RCC 7860 (cell line): ENCODE measurements at places on chromosomes 2 and 18.

GRCh38 chr2:165214093-165214492 is 10.2 kb upstream of the SCN3A start:
- no peak for DNase-seq

- peak; percentile 52 for DNase-seq
Measured at GRCh38 chr18:23134780-23135549, at the start of gene CABLES1. Gene CABLES1, plus strand, starts transcription at chr18:23135485. Its CDS starts 278 bp downstream, at chr18:23135763.

GRCh38 chr2:145352484-145352883 is 832.6 kb upstream of the ZEB2 start:
- DNase-seq, result no peak

- DNase-seq, result no peak
Measured at GRCh38 chr2:235917506-235917905, 250.7 kb downstream of the GBX2 start.

- no peak for DNase-seq
Measured at GRCh38 chr2:71226096-71226964, 573 bp downstream of the PAIP2B start.

DNA sequence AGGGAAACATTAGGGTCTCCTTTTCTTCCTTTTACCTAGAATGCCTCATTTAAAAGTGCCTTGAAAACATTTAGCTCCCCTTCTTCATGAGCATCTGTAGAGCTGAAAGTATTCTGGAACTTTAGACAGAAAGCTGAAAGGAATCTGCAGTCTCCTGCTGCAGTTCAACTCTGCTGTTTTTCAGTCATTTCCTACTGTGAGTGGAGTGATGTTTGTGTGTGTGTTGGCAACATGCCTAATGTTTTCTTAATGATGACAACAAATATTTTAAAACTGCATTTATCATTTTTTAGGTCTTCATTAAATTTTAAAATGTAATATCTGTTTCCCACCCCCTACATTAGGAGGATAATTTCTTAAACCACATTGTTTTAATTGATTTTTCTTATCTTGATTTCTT is 66.6 kb downstream of the TWSG1 start:
- DNase-seq, result no peak

DNA sequence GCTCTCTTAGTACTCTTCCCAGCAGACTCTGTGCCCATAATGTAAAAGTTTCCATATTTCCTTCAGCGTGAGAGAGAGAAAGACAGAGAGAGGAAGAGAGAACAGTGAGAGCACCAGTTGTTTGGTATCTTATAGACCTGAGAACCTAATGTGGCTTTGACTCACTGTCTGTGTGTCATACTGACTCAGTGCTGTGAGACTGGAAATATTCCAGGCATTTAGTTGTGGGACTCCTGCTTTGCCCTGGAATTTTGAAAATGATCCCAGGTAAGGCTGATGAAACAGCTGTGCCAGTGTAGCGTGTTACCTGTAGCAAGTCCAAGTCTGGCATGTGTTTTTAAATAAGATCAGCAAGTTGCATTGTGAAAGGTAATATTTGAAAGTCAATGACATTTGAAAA is 87.9 kb upstream of the KCNH7 start:
- peak; percentile 92 for DNase-seq

- no peak for DNase-seq
Measured at GRCh38 chr2:231515603-231516002, 14.6 kb downstream of the NMUR1 start.

- no peak for DNase-seq
Measured at GRCh38 chr2:211132046-211132445, 575.6 kb downstream of the CPS1 start.

DNA sequence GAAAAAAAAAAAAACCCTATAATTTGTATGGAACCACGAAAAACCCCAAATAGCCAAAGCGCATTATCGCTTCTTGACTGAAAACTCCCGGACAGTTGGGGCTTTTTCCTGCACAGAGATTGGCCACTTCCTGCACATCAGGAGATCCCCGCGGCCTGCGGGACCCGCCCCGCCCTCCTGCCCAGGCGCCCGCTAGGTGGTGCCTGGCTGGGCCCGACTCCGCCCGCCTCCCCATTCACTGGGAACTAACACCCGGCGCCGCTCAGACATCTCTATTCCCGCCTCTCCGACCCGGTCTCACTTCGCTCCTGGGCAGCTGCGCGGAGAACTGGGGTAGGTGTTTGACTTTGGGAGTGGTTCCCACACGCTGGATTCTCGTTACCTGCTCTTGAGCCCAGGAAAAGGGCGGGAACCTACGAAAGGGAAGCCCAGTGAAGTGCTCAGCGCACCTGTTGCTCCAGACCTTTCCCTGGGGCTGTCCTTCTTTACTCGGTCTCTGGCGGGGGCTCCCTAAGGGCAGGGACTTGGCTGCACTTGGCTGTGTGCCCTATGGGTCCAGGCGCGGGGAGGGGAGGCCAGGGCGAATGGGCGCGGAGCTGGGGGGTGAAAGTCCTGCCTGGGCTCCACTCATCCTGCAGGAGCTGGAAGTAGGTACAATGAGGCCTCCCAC is at the start of gene HMSD:
Gene HMSD, plus strand, starts transcription at position 234 of the 670 bp plus-strand sequence. CDS start 4,155 bp downstream, outside the sequence.
- DNase-seq, result peak; percentile 16

GRCh38 chr2:54047091-54047490 is 68.3 kb upstream of the ACYP2 start:
- DNase-seq, result no peak

- DNase-seq, result no peak
Measured at GRCh38 chr2:223635080-223635479, 32.9 kb upstream of the SCG2 start.

- DNase-seq, result peak; percentile 56
Measured at GRCh38 chr2:36406296-36406695, 50.7 kb downstream of the CRIM1 start.

GRCh38 chr18:31513189-31513935 is 15.4 kb downstream of the DSG2 start:
- peak; percentile 86 for DNase-seq

DNA sequence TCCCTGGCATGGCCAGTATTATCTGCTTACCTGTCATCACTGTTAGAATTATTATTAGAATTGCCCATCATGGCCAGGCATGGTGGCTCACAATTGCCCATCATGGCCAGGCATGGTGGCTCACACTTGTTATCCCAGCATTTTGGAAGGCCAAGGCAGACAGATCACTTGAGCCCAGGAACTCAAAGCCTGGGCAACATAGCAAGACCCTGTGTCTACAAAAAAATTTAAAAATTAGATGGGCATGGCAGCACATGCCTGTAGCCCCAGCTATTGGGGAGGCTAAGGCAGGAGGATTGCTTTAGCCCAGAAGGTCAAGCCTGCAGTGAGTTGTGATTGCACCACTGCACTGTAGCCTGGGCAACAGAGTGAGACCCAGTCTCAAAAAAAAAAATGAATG is 27.4 kb upstream of the ID2 start:
- no peak for DNase-seq

DNA sequence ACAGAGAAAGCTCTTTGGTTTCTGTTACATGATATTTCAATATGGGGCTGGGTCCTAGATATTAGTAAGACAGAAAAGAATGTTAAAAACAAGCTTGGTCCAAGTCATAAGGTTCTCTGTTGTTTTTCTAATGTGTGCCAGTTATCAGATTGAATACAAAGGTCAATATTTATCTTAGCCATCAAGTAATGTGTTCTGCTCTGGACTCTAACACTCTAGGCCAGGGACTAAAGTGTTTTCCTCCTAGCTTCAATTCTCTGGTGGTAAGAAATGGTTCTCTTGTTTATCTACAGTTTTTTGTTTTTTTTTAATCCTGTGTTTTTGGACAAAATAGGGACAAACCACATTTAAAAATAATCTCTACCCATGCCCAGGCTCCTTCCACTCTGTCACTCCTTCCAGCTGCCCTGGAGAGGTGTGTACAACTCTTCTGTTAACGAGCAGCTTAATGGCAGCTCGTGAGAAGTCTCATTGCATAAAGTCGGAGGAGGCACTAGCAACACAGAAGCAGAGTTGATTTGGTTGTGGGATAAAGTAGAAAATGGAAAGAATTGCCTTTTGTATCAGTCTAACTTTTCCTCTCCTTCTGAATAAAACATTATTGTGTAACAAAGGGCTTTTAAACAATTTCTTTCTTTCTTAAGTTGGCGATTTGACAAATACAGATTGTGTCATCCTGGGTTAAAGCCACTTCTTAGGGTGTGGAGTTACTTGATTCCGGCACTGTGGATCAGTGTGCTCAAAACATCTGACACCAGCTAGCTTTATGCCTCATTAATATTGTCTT is 8.0 kb upstream of the SESTD1 start:
- DNase-seq, result no peak

GRCh38 chr2:146615778-146616177 is 1229.1 kb upstream of the ACVR2A start:
- no peak for DNase-seq

- DNase-seq, result no peak
Measured at GRCh38 chr18:12296087-12296403, 12.0 kb upstream of the TUBB6 start.

DNA sequence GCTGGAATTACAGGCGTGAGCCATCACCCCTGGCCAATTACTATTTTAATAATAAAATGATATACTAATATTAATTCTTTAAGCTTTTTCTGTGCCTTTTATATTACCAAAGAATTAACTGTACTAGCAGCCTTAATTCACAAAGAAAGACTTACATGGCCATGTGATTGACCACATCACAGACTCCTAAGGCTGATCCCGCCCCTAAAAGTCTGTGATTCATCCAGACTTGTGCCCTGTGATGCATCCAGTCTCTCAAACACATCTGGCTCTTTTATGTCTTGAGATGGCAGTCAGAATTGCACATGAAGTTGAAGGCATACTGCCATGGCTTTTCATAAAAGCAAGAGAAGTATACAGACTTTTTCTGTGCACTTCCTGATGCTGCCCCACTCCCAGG is 91.7 kb downstream of the DTNA start:
- DNase-seq, result no peak

DNA sequence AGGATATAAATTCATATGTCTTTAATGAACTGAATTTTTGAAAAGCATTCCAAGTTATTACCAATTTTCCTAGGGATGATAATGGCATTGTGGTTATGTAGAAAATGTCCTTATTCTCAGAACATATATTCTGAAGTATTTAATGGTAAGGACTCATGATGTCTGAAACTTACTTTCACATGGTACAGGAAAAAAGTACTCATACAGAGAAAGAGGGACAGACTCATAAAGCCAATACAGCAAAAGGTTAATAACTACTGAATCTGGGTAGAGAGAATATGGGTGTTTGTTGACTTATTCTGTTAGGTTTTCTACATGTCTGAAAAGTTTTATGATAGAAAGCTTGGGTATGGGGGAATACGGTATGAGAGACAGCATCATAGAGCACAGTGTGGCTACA is 84.3 kb upstream of the SERTAD2 start:
- no peak for DNase-seq

GRCh38 chr2:9146646-9147045 is 60.0 kb upstream of the ASAP2 start:
- no peak for DNase-seq

DNA sequence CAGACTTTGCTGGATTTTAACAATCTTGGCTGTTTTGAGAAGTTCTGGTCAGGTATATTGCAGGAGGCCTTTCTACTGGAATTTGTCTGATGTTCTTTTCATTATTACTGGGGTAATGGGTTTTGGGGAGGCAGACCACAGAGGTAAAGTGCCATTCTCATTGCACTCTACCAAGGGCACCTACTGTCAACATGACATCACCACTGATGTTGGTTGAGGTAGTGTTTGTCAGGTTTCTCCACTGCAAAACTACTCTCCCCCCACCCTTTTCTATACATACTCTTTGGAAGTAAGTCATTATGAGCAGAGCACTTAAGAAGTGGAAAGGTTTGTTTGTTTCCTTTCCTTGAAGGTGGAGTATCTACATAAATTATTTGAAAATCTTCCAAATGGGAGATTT is 27.0 kb downstream of the PRKD3 start:
- no peak for DNase-seq

GRCh38 chr2:11097038-11097720 is 58.1 kb upstream of the SLC66A3 start:
- DNase-seq, result peak; percentile 87

DNA sequence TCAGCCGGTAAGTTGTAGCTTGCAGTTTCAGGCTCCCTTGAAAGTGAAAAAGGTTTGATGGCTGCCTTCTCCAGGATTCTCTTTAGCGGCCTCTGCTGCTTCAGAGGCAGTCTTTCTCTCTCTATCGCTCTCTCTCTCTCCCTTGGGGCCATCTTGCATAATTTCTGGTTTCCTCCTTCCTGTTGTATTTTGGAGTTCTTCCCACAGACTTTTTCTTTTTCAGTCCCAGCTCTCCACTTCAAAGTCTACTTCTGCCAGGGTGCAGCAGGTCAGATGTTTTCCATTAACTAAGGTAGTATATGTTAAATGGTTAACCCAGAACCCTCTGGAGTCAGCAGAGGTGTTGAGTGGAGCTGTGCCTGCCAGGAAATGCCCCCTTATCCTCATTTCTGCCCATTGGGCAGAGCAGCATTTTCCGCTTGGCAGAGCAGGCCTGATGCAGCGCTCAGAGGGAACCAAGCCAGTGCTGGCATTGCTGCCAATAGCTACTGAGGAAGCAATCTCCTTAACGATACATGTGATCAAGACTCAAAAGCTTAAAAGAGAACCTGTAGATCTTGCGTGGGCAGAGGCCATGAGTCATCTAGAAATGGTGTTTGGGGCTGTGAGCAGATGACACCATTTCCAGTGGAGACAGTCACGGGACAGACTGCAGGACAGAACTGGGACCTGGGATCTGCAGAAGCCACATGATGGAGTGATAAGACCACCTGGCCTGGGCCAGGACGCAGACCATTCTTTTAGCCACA is 20.8 kb downstream of the DBI start:
- DNase-seq, result peak; percentile 86

DNA sequence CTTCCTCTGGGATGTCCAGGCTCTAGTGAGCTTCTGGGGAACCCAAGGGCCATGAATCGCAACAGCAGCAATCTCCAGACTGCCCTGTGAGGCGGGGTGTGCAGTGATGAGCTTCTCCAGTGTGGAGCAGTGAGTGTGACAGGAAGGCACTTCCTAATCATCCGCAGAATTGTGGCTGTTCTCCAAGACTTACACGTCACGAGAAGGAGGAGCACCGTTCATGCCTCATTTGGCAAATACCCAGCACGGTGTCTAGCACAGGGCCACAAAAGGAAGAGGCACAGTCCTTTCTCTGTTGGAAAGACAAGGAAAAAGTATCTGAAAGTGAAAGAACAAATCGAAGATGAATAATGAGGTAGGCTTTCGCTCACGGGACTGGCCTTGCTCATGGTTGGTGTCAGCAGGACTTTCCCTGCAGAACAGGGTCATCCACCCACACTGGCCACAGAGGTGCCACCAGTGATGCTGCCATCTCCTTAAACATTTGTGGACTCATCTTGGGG is 125.1 kb upstream of the HAAO start:
- peak; percentile 93 for DNase-seq
